Epithelial cell of prostate (primary cell): ENCODE measurements at places on chromosomes 3 and 15.

DNA sequence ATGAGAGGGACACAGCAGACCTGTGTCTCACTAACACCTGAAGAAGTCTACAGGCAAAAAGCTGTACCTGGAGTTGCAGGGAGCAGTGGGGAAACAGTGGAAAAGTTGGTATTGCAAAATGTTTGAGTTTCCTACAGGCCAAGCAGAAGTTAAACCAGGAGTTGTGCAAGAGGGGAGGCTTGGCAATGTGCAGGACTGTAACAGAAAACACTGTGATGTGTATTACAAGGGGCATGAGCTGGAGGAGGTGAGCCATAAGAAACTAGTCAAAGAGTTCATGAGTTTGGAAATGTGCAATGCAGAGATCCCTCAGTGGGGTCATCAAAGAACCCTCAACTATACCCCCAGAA, 47.1 kb upstream of the SERPINI2 start:
- no peak for DNase-seq

DNA sequence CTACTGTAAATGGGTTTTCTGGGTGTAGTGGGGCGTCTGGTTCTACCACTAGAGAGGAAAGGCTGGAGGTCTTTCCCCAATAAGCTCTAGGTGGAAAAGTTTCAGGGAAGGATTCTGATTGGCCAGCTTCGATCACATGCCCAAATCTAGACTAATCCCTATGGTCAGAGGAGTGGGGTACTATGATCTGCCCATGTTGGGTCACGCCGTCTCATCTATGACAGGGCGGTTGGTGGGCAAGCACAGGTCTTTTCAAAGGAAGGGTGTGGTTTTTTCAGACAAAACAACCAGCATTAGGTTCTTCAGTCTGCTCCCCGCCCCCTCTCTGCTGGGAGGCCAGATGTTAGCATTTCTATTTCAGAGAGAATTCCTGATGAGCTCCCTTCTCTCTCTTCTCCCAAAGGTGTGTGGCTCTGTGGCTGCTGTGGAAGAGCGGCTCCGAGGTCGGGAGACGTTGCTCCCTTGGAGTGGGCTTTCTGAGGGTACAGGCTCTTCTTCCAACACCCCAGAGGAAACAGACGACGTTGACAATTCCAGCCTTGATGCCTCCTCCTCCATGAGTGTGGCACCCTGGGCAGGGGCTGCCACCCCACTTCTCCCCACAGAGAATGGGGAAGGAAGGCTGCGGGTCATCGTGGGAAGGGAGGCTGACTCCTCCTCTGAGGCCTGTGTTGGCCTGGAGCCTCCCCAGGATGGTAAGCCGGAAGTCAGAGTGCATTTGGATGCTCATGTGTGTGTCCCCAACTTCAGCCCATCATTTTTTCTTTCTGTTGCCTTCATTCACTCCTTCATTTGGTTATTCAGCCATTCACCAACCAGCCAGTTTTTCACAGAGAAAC, 9.7 kb upstream of the TATDN2 start:
- DNase-seq = no peak

DNA sequence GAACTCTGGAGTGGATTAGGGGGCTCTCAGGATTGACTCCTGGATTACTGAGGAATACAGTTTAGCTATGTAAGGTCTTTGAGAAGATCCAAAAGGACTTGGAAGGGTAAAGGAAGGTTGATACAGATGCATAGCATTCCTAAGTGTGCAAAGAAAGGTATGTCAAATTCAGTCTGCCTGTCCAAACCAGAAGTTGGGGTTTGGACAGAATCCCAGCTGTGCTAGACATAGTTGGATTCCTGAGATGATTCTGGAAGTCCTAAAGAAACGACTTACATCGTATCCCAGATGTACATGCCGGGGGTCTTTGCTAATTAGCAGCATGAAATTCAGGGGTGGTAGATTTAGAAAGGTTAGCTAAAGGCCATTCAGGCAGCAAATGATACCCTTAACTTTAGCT, 97.7 kb upstream of the TSPAN3 start:
- DNase-seq = no peak

- DNase-seq = no peak
These were observed 122.7 kb downstream of the CHCHD6 start for GRCh38 chr3:126826693-126827092.

GRCh38 chr3:158447408-158447807, 123.6 kb upstream of the MLF1 start:
- DNase-seq = no peak

- DNase-seq = no peak
These were observed 26.7 kb downstream of the SATB1 start for GRCh38 chr3:18398448-18398847.

DNA sequence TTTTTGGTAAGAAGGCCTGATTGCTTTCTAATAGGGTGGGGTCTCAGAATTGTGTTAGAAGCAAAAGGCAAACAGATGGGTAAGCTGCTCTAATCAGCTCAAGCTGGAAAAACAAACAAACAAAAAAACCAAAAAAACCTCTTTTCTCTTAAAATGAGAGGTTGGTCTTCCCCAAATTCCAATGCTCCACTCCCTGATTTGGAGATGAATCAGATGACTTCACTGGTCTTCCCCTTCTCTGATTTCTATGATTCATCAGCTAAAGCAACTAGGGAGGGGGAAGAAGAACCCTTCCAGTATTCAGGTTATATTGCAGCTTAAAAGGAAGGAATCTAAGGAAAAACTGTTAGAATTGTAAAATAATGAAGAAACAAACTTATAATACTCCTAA, 9.6 kb upstream of the ANXA2 start:
- no peak for DNase-seq

- DNase-seq = no peak
These were observed 4.8 kb upstream of the CSK start for GRCh38 chr15:74776821-74777768.

DNA sequence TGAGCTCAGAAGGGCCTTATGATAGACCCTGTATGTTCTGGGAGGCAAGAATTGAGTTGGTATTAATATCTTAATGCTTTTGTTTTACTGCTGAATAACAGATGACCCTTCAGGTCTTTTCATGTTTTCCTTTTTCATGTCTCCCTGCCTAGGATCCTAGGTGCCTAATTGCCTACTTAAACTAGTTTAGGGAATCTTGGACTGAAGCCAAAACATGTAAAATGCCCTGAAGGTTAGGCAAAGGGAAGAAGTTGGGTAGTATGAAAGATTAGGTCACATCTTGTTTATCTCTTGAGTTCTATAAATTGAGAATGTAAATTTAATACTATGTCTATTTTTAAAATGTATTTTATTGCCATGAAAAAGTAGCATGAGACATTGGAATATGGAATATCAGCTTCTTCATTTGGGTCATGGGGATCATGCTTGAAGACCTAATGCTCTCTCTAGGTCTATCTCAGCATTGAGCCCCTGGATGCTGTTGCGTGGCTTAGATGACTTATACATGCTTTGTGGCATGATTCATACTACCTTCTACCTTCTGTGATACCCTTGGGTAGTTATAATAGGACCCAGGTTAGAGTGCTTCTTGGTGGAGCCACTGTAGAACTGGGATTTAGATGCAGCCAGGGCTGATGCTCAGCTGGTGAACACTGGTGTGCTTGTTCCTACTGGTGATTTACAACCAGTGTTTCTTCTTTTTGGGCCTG, 26.4 kb downstream of the RBM6 start:
- no peak for DNase-seq

GRCh38 chr3:195164573-195165264, 106.2 kb downstream of the XXYLT1 start:
- DNase-seq = no peak

DNA sequence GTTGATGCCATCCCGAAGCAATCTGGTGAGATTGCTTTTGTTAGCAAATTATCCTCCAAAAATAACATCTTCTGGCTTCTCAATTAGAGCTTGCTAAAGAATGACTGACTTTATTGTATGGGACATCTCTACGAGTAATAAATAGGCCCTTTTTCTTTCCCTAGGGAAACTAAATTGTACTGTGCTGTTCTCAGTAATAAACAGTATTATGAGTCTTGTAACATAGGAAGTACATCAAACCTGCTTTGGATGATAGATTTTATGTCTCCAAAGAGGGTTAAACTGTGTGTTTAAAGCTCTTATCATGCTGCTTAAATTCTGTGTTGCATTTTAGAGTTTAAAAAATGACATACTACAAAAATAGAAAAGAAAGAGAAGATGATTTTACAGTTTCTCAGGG, 153.4 kb upstream of the THRB start:
- DNase-seq = no peak

- no peak for DNase-seq
These were observed 250.7 kb downstream of the OPA1 start for GRCh38 chr3:193843474-193844301.

DNA sequence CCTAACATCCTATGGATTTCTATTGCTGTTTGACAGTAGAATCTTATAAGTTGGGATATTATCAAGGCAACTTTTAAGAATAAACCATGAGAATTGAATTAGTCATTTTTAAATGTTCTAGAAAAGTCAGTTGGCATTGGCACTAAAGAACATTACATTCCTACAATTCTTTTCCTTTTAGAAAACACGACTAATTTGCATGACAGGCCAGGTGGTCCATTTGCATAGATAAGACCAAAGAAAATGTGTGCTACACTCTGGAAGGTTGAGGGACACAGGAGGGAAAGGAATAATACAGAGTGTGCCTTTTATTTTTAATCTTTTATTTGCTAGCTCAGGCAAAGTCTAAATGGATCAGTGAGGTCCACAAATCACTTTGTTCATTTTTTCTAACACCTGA, 962.3 kb downstream of the EPHA3 start:
- DNase-seq = no peak

DNA sequence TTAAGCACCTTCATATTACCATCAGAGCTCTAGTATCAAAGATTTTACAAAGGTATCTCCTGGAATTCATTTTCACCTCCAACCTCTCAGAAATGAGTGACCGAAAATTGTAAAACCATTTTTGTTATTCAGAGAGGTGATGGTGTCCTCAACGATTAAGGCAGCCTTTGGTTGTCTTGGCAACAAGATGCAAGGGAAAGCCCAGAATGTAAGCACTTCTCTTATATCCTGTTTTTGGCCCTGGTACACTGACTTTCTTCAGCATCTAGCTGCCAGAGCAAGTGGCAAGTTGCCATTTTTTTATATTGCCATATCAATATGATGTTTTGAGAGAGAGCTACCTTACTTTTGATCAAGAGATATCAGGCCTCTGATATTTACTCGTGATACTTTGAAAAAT, 384.9 kb upstream of the NECTIN3 start:
- no peak for DNase-seq

GRCh38 chr15:82176542-82176941, 86.0 kb downstream of the EFL1 start:
- DNase-seq = no peak

DNA sequence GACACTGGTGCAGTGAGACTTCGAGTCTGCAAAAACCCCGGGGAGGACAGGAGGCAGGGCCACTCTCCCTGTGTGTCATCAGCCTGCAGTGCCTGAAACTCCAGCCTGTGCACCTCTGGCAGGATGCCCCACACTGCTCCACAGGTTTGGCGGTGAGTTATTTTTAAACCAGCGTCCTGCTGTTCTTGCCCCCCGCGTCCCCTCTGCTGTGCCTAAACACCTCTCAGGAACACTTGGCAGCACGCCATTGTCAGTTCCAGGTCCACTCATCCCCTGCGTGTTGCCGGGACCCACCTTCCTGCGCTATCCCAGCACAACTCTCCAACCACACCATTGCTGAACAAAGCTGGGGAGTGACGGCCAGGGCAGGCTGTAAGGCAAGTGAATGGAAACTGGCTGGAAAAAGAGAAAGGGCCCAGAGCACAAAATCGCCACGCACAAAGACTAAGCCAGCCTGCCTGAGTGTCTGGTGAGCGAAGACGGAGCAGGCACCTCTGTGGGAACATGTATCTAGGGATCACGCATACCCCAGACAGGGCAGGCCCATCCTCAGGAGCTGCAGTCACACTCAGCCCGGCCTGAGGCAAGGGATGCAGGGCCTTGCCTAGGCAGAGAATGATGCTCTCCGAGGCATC, 3.1 kb upstream of the PLA2G4F start:
- DNase-seq = no peak

- no peak for DNase-seq
These were observed 5.2 kb downstream of the POLR2H start for GRCh38 chr3:184366619-184367289.

DNA sequence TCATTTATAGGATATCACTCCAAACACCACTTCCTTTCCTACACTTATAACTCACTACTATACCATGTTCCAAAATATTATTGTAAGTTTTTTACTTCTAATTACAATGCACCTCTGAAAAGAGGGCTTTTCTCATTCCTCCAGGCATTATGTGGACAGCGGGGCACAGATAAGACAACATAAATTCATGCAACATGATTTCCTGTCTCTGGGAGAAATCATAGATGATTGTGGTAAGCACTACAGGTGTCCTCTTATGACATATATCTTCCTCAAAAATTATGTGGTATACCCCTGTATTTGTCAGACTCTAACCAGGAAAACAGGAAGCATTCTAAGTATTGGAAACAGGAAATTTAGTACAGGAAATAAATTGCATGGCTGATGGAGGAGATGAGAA, 45.7 kb upstream of the INO80 start:
- no peak for DNase-seq

- no peak for DNase-seq
These were observed 18.3 kb downstream of the NMNAT3 start for GRCh38 chr3:139659511-139659910.

DNA sequence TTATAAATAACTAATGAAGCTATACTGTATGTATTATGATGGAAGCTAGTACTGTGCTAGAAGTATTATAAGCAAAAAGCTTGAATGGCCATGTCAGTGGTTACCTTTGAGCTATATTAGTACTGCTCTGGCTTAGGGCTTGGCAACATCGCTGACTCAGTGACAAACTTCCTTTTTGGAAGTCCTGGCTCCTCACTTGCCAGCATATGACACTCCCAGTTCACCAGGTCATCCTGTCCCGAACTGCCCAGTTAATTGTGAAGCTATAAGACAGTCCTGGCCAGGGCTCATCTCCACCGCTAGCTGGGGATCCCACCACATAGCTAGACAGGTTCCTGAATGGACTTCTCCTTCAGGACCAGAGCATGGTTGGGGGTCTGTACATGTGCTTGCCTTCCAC, 31.9 kb downstream of the RAB8B start:
- DNase-seq = no peak

- no peak for DNase-seq
These were observed 278.6 kb upstream of the TLE3 start for GRCh38 chr15:70376031-70376928.

GRCh38 chr3:127135241-127136023, 57.5 kb upstream of the PRR23E start:
- no peak for DNase-seq

DNA sequence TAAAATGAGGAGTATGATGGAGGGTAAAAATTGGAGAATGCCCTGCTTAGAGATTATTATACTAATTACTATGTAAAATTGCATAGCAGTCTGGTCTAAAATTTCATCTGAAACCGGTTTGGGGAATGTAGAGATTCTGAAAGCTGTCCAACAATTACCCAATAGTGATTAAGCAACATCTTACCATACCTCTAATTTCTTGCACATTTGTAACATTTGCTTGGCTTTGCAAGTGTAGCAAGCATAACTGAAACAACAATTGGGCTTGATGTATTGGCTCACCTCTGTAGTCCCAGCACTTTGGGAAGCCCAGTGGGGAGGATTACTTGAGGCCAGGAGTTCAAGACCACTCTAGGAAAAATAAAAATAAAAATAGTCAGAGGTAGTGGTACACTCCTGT, 17.4 kb downstream of the AADACL2 start:
- DNase-seq = no peak
